ENCODE measurements at places on chromosomes 6 and 20.
A peak's percentile ranks its signal among the peaks of the same experiment; 100 is the strongest.

GRCh38 chr20:39839399-39840119 is 849.5 kb downstream of the MAFB start:
- no peak for DNase-seq

- no peak for DNase-seq
These were observed 136.8 kb upstream of the RPS6KA2 start for GRCh38 chr6:166763606-166764472.

DNA sequence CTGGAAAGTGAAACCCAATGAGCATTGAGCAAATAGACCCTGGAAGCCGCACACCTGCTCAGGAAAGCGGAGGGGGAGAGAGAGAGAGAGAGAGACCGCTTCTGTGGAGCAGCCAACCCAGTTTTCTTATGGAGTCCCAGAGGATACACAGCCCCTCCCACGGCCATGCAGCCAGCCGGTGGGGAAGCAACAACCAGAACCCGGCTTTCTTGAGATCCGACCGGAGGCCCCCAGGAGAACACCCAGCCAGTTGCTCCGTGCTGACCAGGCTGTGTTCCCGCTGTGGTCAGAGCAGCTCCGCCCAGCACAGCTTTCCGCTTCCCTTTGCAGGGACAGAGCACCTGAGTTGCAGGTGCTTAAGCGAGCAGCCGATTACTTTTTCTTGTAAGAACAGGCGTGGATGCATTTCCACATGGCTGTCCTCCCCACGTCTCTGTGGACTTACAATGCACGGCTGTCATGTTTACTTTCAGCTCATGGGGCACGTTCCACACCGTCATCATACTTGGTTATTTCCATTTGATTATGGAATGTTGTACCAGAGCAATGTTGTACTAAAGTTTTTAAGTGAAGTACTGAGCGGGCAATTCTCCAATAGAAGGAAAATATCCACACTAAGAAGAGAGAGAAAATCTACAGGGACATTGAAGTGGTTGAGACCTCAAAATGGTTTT is 381.9 kb downstream of the THBS2 start:
- DNase-seq: no peak

GRCh38 chr6:82589509-82590206 is 226.0 kb downstream of the TPBG start:
- DNase-seq: peak; percentile 90

DNA sequence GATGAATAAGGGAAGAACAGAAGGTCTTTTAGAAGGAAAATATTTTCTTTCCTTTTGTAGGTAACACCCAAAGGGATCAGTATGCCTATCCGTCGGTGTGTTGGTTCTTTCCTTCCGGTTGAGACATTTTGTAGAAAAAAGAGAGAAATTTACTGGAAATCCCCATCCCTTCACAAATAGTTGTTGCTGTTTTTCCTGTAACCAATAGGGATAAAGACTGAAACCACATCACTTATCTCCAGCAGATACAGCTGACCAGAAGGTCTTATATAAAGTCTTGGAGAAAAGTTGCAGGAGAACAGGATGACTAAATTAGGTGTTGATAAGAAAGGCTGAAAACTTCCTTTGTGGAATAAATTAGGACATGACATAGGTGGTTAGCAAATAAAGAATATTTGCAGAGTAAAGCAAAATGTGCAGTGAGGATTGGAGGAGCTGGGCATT is 14.8 kb upstream of the HLA-DRB1 start:
- no peak for DNase-seq

DNA sequence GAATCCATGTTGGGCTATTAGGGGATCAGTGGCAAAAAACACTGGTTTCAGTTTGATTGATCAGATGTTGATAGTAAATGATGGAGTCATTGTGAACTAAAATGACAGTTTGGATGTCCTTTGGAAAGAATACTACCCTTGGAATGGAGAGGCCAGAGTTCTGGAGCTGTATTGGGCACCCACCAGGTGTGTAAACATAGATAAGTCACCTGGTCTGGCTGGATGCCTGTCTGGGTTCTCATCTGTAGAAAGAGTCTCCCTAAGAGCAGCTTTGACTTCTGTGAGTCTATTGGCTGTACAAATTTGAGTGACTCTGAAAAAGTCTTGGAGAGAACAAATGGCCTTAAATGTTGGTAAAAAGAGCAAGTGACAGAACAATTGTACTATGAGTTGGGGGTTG is 115.0 kb downstream of the SCP2D1 start:
- no peak for DNase-seq

DNA sequence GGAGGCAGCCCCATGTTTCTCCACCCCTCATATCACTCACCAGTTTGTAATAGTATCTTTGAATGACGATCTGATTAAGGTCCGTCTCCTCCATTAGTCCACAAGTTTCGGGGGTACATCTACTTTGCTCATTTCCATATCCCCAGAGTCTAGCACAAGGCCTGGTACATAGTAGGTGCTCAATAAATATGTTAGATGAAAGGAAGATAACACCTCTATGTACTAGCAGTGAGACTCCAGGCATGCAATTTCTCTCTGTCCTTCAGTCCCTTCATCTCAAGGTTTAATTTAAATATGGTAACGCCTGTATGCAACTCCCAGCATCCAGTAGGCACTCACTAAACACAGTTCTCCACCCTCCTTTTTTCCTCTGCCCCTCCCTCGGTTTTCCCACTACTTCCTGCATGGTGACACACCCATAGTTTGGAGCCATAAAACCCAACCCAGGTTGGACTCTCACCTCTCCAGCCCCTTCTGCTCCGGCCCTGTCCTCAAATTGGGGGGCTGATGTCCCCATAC is 461 bp upstream of the HNF4A start:
- DNase-seq: no peak

- no peak for DNase-seq
These were observed 508.7 kb downstream of the EPHA7 start for GRCh38 chr6:92910646-92911045.

- DNase-seq: peak; percentile 35
These were observed 3.0 kb upstream of the GUCA1B start for GRCh38 chr6:42197555-42198362.

GRCh38 chr6:93282521-93283031 is 136.8 kb downstream of the EPHA7 start:
- DNase-seq: no peak

DNA sequence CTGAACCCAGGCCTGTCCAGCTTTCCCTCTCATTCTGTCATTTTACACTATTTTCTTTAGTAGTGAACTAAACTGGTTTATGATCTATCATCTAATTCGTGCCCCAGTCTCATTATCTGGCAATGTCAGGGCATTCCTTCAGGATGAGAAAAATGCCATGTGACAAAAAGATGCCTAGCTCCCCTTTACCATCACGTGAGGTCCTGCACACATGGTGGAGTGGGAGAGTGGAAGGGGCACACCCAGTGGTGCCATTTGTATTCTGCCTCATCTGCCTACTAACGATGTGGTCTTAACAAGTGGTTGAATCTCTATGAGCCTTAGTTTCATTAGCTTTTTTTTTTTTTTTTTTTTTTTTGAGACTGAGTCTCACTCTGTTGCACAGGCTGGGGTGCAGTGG is 41.2 kb downstream of the CDC5L start:
- DNase-seq: no peak

DNA sequence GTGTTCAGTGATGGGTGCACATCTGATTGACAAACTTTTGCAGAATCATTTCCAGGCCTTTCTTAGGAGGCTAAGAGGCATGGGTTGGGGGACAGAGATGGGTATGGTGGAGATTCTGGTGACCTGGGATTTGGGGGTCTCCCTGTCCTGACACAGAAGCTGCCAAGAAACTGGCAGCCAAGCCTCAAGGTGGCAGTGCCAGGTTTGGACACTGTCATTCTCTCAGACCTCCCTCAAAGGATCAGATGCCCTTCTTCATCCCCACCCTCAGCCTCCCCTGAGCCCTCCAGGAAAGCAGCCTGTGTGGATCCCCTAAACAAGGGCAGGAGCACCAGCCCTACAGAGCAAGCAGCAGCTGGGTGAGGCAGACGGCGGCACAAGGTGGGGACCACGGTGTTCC is 18.1 kb upstream of the MAS1L start:
- DNase-seq: no peak

GRCh38 chr6:11356404-11357155 is 124.1 kb upstream of the NEDD9 start:
- DNase-seq: no peak

GRCh38 chr20:24966317-24967012 is 17.4 kb downstream of the CST7 start:
- no peak for DNase-seq

DNA sequence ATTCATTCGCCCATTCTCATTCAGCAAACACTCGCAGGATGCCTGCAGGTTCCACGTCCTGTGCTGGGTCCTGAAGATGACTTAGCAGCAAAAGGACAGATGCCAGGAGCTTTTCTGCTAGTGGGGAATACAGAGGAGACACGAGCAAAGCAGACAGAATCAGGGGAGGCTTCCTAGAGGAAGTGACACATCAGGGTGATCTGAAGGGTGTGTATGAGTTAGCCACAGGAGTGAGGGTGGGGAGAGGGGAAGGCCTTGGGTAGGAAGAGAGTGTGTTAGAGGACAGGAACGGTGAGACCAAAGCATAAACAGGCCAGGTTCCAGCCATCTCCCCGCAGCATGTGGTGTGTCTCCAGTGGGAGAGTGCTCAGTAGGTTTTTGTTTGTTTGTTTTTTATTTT is 73.4 kb upstream of the GTSF1L start:
- no peak for DNase-seq

DNA sequence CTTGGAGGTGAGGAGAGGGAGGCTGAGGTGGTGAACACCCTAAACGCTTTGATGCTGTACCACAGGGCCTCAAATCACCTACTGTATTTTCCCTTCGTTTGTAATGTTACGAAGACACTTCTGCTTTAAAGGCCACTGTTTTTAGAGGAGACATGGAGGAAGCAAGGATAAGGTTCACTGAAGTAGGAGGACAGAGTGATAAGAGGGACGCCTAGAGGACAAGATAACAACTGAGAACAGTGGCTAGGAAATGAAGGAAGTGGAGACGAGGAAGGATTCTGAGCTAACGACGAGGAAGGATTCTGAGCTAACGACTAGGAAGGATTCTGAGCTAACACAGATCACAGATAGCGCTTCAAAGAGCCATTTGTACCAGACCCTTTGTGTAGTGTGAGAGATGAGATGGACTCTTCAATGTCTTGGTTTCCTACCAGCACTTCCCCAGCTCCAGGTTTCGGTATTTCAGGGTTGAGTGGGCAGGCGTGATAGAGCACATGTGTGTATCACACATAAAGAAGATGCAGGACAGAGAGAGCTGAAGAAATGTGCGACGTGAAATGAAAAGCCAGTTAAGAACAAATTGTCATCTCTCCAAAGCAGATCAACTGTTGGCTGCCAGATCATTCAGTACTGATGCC is 7.5 kb downstream of the SF3B5 start:
- no peak for DNase-seq

GRCh38 chr6:71082033-71082650 is 125.3 kb upstream of the B3GAT2 start:
- DNase-seq: peak; percentile 44

GRCh38 chr20:2402271-2402980 is 21.7 kb downstream of the TGM6 start:
- no peak for DNase-seq

DNA sequence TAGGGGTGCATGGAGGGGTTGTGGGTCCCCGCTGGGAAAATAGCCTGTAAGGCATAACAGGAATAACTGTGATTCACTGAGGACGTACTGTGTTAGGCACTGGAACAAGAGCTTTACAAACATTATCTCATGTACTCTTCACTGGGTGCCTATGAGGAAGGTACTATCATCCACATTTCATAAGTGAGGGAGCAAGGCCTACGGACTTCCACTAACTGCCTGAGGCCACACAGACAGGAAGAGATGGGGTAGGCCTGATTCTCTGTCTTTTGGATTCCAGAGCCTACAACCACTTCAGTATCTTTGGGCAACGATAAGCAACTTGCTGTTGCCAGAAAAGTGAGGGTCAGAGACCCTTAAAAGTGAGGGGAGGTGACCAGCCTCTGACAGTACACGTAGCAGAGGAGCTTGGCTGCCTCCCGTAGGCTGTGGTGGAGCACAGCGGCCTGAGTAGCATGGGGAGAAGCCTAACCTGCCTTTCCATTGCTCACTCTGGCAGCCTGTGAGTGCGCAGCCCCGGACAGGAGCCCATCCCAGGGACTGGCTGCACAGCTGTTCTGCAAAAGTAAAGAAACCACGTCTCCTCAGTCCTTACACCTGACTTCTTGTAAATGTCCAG is 30.4 kb downstream of the PSMB1 start:
- DNase-seq: no peak

DNA sequence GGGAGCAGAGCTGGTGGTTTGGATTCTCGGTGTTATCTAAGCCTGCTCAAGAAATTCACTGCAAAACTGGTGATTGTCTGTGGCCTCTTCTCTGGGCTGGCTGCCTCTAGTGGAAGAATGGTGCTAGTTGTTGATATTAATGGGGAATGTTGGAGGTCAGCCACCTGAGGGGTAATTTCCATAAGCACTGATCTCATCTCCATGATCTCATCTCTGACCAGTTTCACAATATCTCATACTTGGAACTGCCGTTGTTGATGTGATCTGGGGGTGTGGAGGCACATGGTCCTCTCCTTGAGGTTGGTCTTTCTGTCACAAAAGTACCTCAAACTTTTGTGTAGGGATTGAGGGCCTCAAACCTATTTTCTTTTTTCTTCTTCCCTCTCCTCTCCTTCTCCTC is 102.6 kb downstream of the CD109 start:
- peak; percentile 83 for DNase-seq

GRCh38 chr20:37411408-37412219 is 65.7 kb downstream of the SRC start:
- no peak for DNase-seq

DNA sequence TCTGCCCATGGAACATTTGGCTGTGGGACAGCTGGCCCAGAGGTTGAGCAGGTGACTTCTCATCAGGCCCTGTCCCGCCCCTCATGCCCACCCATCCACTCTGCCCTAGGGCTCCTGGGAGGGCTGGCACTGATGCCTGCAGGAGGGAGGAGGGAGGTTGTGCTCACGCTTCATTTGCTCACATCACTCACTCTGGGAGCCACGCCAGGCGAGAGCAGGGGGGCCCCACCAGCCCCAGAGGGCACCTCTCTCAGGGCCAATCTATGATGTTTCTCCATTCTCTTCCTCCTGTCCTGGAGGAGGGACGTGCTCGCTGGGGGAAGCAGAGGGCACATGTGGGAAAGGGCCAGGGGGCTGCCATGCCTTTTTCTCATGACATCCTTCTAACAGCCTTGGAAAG is 10.9 kb upstream of the GLP1R start:
- DNase-seq: no peak

DNA sequence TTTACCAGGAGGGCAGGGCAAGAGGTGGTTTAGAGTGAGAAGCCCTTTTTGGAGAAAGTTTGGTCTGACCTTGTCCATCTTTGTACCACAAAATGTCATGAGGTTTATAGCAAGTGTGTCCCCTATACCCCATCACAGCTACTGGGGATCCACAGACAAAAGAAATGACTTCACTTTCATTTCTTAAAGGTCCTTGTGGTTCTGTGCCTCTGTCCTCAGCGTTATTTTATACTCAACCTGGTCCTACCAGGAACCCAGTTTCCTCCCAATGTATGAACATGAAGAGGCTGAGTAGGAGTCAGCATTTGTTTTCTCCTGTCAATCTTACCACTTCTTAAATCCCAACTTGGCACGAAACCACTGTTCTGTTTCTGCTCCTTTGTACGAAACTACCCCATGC is 157.6 kb downstream of the NFATC2 start:
- DNase-seq: no peak

GRCh38 chr20:62952373-62952967 is at the start of gene SLC17A9:
TSS of gene SLC17A9 (plus strand) at chr20:62952709. CDS start at chr20:62952831, 122 bp downstream.
- DNase-seq: no peak

Data from HS-5 (cell line).